ENCODE measurements at places on chromosomes 5 and 9.

GRCh38 chr5:149429839-149430721 is 51.0 kb upstream of the IL17B start:
- DNase-seq = no peak

- DNase-seq = no peak
Observed at GRCh38 chr9:18480662-18481093, 6.7 kb downstream of the ADAMTSL1 start.

- no peak for DNase-seq
Observed at GRCh38 chr5:57102905-57103255, 71.0 kb upstream of the GPBP1 start.

DNA sequence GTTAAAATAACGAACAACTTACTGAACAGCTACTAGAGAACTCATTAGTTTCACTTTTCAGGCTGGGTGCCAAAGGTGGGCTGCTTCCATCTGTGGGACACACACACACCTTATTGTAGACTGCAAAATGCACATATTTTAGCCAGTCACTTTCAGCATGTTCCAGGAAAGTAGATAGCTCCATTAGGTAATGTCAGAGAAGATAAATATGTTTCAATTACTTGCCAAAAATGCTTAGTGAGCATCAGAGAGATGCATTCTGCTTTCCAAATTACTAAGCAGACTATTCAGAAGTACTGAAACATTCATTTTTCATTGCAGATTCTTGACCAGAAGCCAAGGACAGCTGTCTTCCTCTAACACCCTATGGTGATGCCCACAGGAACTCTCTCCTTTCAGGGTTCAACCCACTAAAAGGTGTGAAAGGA is 56.2 kb upstream of the APC start:
- no peak for DNase-seq

- DNase-seq = no peak
Observed at GRCh38 chr9:97307091-97307490, 368 bp upstream of the CCDC180 start.

GRCh38 chr5:20972419-20972925 is 984.5 kb upstream of the CDH18 start:
- no peak for DNase-seq

DNA sequence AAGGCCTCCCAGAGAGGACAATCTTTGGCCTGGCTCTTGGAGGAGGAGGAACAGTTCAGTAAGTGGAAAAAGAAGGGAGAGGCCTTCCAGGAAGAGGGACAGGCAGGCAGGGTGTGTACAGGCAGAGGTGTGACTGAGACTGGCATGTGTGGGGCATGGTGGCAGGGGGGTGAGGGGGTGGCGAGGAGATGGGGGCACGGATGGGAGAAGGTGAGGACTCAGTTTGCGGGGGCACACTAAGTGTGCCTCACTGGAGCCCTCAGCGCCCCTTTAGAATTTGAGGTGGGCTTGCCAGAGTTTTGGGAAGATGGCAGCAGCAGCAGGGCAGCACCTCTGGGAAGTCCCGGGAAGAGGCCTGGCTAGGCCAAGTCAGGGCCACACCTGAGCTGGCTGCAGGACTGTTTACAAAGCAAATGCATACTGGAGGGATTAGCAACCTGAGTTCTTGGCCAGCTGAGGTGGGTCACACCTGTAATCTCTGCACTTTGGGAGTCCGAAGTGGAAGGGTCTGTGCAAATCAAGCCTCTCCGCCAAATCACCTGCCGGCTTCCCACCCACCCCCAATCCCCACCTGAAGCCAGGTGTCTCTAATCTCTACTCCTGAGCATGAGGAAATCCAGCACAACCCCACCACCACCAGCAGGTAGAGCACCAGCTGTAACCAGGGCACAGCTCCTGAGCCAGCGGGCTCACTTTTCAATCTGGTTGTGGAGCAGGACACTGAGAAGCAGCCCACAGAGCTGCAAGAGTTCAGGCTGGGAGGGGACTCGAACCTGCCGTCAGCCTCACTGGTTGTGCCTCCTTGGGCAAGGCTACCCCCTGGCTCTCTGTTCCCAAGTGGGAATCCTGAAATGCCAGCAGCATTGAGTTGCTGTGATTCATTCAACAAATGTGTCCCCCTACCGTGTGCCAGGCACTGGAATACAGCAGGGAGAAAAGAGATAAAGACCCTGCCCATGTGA is 10.2 kb upstream of the GABRP start:
- no peak for DNase-seq

- DNase-seq = no peak
Observed at GRCh38 chr5:126847456-126847820, 70.5 kb downstream of the LMNB1 start.

DNA sequence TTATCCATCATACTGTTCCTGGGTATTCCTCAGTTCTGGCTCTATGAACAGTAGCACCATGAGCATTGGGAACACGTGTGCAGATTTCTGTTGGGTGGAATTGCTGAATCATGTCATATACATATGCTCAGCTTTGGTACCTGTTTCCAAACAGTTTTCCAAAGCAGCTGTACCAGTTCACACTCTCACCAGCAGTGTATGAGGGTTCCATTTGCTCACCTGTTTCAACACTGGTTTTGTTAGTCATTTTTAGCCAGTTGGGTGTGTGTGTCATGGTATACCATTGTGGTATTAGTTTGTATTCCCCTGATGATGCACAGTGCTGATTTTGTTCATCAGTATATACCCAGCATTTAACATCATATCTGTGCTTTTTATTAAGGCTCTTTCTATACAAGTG is 56.7 kb upstream of the ECM2 start:
- no peak for DNase-seq

GRCh38 chr5:13992795-13993194 is 48.3 kb upstream of the DNAH5 start:
- DNase-seq = no peak

GRCh38 chr5:128304088-128304487 is 220.5 kb downstream of the SLC12A2 start:
- no peak for DNase-seq

DNA sequence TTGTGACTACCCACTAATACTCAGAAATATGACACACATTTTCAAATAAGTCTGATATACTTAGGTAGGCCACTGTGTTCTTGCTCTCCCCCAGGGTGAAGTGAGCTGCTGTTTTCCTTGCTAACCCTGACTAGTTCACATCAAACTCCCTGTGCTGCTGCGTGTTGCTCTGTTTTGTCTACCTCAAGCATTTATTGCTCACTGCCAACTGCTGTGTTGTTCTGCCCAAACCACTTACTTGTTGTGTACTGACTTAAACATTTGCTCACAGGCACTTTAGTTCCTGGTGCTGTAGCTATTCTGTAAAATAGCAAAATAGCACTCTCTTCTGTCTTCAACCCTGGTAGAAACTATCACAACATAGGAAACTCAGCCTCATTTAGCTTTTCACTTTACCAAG is 255.7 kb downstream of the HCN1 start:
- no peak for DNase-seq

DNA sequence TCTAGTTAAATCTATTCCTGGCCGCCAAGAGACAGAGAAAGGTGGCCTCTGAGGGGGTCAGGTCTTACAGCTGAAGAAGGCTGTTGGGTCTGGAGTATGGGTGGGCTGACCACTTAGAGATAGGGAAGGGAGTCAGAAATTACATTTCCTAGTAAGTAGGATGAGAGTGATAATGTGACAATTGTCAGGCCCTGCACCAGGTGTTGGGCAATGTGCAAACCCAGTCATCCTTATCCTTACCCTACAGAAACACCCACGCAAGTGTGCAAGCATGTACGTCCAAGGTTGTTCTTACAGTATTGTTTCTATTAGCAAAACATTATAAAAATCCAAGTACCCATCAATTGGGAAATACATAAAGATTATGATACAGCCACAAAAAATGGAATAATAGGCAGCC is 9.5 kb downstream of the SPAAR start:
- DNase-seq = no peak

DNA sequence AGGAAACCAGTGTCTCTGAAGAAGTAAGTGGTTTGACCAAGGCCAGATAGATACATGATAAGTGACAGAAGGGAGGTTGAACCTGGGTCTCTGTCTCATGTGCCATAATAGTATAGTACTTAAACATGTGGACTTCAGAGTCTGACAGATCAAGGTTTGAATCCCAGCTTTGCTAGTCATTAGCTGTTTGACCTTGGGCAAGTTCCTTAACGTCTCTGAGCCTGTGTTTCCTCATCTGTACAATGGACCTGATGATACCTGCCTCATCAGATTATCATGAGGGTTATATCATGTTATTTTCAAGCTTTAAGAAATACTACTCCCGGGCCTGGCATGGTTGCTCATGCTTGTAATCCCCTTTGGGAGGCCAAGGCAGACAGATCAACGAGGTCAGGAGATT is 24.9 kb downstream of the FUBP3 start:
- DNase-seq = no peak

- no peak for DNase-seq
Observed at GRCh38 chr9:134937164-134937555, 19.4 kb upstream of the FCN1 start.

DNA sequence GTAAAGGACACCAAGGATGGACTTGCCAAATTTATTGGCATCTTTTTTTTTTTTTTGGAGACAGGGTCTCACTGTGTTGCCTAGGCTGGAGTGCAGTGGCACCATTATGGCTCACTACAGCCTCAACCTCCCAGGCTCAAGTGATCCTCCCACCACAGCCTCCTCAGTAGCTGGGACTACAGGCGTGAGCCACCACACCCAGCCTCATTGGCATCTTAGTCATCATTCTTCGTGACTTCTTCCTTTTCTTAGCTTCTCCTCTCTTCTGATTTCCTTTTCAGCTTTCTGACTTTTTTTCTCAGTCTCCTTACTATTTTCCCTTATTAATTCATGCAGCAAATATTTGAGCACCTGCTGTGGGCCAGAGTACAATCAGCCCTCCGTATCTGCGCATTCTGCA is 6.1 kb downstream of the MAML1 start:
- no peak for DNase-seq

- no peak for DNase-seq
Observed at GRCh38 chr5:139124774-139125520, 73.2 kb downstream of the SIL1 start.

DNA sequence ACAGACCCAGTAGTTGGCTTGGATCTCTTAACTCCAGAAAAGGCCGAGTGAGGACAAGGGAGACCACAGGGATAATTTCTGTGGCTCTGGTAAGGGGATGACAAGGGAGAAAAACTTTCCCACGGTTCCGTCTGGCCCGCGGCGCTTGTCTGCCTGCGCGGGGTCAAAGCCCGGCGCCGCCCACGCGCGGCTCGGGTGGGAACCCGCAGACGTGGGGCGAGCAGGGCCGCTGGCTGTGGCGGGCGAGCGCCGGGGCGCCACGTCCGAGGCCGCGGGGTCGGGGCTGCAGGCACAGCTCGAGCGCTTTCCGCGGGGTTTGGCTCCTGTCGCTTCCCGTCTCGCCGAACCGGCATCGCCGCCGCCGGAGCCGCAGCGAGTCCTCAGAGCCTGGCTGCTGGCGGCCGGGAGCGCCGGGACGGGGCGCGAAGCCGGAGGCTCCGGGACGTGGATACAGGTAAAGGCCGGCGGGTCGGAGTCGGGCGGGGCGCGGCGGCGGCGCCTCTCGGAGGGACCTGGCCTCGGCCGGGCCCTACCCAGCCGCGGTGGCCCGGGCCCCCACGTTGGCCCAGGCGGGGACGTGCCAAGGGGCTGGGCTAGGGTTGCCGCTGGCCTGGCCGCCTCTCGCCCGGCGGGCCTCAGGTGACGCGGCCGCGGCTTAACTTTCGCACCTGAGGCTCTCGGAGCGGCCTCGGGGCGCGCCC is at the start of gene RNF180:
RNF180 (plus strand) TSS at position 344 of the 701 bp plus-strand sequence. CDS start 34,965 bp downstream, outside the sequence.
- no peak for DNase-seq

- DNase-seq = no peak
Observed at GRCh38 chr9:117097761-117098160, 317.1 kb downstream of the ASTN2 start.

GRCh38 chr9:26399556-26399955 is 493.0 kb downstream of the CAAP1 start:
- no peak for DNase-seq
